ENCODE measurements at places on chromosomes 5 and 9.
A peak's percentile ranks its signal among the peaks of the same experiment; 100 is the strongest.

GRCh38 chr5:65009207-65009606 is 240.5 kb downstream of the CWC27 start:
- no peak for DNase-seq

DNA sequence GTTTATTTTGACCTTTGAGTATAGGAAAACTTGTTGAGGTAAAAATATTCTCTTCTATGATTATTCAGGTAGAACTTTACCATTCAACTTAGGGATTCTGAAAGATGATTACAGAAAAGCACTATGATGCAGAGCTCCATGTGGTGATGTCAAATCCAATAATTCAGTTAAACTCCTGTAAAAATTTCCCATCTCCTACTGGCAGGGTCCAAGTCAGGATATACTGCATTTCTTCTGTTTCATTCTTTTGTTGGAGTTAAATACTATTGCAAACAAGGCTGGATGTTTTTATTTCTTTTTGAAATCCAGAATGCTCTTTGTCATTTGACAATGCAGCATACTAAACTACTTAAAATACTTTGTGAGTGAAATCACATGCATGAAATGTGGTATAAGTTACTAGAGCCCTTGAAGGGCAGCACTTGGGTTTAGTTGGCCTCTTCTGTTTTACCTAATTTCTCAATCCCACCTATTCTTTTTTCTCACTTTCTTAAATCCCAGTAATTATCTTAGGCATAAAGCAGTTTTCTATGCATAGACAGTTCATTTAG is 204.5 kb downstream of the FBXL7 start:
- DNase-seq, result no peak

GRCh38 chr5:179284751-179285631 is 60.3 kb downstream of the ADAMTS2 start:
- no peak for DNase-seq

DNA sequence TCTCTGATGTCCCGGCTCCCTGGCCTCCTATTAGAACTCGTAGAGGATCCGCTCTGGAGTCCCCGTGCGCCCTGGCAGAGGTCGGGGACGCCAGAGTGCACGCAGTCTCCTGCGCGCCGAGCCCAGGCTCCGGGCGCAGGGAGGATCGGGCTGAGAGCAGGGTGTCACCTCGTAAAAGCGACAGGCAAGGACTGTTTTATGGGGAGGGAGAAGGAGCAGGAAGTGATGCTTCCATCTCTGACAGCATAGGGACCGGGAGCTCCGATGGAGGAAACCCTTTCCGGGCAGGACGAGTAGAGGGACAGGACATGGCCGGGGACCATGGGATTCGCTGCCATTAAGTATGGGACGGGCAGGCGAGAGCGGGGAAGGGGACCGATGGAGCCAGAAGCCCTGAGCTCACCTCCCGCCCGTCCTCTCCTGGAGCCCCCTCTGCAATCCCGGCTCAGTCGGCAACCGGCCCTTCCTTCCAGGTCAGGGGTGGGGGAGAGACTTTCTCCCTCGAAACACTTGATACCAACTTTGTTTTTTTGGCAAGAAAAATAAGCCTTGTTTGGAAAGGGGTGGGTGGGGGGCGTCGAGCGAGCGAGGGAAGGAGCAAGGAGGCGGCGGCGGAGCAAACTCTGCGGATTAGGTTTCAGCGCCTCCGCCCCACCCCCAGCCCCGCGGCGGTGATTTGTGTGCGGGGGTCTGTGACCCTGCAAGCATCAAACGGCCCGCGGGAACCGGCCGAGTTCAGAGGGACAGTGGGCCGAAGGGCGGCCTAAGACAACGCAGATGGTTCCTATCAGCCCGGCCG is 12.6 kb downstream of the LMX1B start:
- DNase-seq, result no peak

DNA sequence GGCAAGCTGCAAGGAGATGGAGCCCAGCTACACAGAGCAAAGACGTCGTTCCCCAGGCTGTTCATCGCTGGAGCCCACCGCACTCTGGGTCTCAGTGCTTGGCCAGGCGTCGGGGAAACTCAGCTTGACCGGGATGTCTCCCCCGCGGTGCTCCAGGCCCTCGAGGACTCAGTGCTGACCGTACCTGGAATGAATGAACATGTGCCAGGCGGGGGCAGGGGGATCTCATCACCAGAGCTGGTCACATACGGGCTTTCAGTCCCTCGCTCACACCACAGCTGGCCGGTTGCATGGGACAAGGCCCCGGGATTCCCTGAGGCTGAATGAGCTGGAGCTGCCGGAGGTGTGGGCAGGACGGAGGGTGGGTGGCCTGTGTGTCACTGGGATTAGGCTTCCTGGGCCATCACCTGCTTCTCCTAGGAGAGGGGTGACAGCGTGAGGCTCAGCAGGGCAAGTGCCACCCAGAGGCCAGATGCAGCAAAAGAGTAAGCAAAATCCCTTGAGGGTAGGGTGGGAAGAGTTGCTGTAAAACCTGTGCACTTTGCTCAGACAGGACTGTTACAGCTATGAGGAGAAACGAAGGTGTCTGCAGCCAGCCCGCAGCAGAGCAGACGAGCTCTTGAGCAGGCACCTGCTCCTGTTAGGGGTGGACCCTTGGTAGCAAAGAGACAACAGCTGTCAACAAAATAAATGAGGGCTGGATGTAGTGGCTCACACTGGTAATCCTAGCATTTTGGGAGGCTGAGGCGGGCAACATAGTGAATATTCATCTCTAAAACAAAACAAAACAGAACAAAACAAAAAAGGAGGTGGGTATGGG is 70.7 kb upstream of the RAPGEF1 start:
- DNase-seq, result peak; percentile 9

DNA sequence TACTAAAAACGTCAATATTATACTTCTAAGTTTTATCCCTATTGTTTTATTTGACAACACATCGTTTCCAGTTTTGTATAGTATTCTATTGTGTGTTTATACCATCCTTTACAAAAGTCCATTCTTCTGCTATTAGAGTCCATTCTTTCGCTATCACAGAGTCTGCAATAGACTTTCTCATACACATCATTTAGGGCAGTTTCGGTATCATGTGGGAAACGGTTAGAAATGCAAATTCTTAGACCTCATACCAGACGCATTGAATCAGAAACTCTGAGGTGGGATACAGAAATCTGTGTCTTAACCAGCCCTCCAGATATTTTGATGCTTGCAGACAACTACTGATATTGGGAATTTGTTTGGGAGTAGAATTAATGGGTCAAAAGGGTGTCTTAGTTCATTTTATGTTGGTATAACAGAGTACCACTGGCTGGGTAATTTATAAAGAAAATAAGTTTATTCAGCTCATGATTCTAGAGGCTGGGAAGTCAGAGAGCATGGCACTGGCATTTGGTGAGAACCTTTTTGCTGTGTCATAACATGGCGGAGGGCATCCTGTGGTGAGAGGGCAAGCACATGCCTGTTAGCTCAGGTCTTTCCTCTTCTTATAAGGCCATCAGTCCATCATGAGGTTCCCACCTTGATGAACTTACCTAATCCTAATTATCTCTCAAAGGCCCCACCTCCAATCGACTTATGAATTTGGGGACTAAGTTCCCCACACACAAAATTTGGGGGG is 21.1 kb downstream of the CARTPT start:
- no peak for DNase-seq

DNA sequence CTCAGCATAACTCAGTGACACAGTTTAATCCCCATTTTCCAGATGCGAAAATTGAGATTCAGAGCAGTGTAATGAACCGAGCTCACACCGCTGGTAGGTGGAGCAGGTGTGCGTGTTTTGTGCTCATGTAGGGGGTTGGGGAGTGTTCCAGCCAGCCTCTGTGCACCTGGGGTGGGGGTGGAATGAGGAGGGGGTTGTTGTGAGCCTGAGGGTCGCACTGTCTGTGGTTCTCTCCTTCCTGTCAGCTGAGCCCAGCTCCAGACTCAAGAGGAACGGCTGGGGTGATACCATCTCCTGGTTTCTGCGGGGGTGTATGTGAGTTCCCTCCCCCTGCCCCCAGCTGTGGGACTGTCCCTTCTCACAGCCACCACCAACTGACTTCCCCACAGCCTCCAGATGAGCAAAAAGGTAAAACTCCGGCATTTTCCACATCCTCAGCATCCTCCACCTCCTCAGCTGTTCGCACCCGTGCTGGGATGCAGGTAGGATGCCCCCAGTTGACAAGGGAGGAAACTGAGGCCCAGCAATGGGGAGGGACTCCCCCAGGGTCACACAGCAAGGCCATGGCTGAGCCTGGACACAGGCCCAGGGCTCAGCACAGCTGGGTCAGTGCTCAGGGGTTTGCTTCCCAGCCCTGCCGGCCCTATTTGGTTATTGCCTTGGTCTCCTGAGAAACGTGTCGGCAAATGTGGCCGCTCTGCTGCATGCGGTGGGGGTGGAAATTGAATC is 2.1 kb downstream of the SH2D3C start:
- DNase-seq, result no peak

DNA sequence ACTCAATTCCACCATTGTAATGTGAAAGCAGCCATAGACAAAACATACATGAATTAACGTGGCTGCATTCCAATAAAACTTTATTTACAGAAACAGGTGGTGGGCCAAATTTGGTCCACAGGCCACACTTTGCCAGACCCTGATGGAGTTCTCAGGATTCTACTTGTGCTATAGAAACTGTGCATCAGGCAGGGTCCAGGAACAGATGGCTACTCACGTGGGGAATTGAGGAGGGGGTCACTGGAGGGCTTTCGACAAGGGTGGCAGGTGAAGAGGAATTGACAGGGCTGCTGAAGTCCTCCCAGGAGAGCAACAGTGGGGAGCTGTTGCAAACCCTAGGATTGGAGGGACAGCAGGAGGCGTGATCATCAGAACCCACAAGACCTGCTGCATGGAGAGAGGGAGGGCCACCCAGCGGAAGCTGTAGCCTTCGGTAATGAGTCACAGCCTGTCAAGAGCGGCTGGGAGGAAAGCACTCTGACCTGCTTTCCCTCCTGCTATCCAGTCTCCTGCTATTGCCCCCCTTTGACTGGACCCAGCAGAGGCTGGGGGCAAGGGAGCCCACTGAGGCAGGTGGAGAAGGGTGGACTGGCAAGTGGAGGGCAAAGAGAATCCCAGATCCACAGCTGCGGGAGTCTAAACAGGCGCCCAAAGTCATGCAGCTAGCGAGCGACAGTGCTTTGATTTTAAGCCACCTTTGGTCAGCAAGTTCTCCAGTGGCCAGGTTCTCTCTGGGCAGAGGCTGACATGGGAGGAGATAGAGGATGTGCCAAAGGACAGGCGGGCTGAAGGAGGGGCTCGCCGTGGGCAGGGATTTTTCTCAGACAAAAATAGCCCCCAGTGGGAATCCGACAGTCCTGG is 138.3 kb upstream of the SMIM23 start:
- DNase-seq, result no peak

GRCh38 chr5:73979321-73979720 is 353.3 kb downstream of the ARHGEF28 start:
- no peak for DNase-seq

- DNase-seq, result no peak
These were observed 184.4 kb upstream of the CCNG1 start for GRCh38 chr5:163252950-163253349.

DNA sequence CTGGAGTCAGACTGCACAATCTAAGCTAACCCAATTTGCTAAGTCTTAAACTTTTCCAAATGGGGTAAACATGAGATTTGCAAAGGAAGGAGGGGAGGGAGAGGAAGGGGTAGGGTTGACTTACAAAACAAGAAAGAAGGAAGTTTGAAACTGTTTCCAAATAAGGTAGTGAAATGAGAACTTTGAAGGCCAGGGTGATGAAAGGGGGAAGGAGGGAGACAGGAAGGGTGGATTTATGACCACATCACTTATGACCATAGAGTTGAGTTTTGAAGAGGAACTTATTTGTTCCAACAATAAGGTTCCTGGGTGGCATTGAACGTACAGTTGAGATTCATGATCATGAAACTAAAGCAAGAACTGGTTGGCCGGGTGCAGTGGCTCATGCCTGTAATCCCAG is 72.5 kb upstream of the DAPK1 start:
- DNase-seq, result no peak

DNA sequence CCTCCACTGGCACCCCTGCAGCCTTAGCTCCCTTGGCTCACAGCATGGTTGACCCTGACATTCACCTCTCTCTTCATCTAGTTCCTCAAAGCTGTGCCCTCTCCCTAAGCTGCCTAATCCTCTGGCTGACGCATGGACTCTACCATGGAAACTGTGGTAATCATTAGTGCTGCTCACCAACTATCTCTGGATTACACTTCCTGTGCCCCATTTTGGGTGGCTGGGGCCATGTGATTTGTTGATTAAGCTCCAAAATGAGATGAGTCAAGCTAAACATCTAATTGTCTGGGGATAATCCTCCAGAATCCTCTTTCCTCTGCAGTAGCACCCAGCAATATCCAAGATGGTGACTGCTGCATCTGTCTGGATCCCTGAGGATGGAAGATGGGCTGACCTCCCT is 264.4 kb downstream of the SH3GL2 start:
- DNase-seq, result no peak

GRCh38 chr9:92295240-92295790 is 1.8 kb upstream of the IARS1 start:
- DNase-seq, result no peak

DNA sequence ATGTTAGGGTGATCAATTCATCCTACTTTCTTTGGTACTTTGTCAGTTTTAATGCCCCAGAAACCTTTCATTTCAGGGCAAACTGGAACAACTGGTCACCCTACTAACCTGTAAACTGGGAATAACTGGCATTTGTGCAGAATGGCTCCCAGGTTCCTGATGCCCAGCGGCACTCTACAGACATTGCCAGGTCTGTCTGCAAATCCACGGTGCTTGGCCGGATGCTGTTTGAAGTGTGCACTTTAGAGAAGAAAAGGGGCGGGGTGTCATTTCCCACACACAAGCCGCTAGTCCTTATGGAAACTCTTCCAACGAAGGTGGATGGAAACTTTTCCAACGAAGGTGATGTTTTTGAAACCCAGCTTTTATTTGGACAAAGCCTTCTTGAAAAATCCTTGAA is 49.9 kb upstream of the OTULINL start:
- no peak for DNase-seq

- no peak for DNase-seq
These were observed 124.1 kb upstream of the OTULINL start for GRCh38 chr5:14457476-14457875.

- DNase-seq, result no peak
These were observed 849.8 kb upstream of the CDH6 start for GRCh38 chr5:30343707-30344106.

DNA sequence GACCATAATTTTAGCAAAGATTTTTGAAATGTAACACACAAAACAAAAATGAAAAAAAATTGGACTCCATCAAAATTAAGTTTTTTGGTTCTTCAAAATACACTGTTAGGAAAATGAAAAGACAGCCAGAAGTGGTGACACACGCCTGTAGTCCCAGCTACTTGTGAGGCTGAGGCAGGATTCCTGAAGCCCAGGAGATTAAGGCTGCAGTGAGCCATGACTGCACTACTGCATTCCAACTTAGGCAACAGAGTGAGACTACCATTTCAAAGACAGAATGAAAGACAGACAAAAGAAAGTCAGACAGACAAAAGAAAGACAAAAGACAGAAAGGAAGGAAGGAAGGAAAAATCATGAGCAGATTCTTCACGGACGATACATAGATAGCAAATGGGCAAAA is 7.5 kb downstream of the DIAPH1 start:
- no peak for DNase-seq

DNA sequence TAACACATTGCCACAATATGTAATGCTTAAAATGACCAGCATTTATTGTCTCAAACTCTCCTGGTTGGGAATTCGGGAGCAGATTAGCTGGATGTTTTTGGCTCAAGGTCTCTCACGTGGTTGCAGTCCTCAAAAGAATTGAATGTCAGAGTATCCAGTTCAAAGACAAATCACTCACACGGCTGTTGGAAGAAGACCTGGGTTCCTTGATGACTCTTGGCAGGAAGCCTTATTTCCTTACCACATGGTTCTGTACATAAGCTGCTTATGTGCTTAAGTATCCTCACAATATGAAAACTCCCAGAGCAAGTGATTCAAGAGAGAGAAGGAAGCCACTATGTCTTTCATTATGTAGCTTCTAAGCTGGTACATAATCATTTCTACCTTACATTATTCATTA is 230.3 kb upstream of the PTPRD start:
- DNase-seq, result peak; percentile 32

Data from NCI-H446 (cell line).